ENCODE measurements at places on chromosomes 7 and 10.
A peak's percentile ranks its signal among the peaks of the same experiment; 100 is the strongest.

- DNase-seq, result peak; percentile 21
These were observed 39.1 kb downstream of the GOLGA7B start for GRCh38 chr10:97888641-97889262.

- DNase-seq, result no peak
These were observed 69.7 kb downstream of the CYP51A1 start for GRCh38 chr7:92064438-92065029.

DNA sequence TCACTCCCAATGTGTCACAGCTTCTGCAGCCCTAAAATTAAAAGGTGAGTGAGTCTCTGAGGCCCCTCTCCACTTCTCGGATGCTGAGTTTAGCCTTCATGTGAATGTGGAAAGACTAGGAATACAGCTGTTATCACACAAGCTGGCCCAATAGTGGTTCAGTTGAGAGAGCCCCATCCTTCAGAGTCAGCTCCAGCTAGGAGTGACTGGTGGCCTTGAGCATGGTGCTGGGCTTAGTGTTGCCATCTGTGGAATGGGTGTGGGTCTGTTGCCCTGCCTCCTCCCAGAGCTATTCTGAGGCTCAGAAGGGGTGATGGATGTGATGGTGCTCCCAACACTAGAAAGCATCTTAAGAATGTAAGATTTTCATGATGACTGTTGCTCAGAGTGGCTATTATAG, 55.8 kb downstream of the FIGNL1 start:
- no peak for DNase-seq

DNA sequence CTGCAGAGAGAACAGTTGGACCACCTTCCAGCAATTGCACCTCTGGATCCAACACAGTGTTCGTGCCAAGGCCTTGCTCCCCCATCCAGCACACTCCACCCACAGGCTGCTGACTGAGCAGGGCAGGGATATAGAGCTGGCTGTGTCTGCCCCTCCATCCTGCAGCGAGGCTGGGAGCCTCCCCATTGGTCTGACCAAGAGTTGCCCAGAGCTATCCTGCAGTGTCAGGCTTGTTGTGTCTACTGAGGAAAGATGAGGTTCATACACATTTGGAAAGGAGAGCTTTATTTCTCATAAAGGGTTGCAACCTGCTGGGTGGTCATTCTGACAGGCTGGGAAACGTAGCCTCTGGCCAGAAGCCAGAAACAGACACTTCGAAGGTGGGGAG, 27.1 kb downstream of the PRF1 start:
- no peak for DNase-seq

DNA sequence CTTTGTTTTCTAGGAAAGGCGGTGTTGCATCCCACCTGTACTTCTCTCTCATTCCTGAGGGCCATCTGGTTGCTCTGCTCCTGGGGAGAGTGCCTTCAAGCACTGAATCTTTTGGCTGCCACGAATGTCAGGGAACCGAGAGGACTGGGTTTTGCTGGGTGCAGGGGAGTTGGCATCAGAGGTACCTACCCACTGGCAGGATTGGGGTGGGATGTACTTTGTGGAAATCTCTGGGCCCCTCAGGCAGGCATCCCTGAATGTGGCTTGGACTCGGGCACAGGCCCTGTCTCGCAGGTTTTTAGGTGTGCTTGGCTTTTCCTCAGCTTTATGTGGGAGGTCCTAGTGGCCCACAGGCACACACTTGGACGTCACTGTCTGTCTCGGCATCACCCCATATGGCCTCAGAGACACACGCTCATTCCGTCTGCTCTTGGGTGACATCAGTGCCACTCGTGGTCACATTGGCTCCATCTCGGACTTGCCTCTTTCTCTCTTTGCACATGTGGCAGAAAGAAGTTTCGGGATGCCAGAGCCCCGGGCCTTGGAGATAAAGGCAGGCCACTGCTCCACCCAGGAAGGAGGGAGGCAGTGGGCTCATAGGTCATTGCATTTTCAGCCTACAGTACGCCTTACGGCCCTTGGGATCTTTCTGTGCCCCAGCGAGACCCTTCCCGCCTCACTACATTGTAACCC, 325.6 kb downstream of the ZNF716 start:
- DNase-seq, result no peak

GRCh38 chr10:112307358-112308124, 24.3 kb downstream of the TECTB start:
- DNase-seq, result peak; percentile 47

GRCh38 chr10:125375210-125375609, 214.8 kb upstream of the CTBP2 start:
- DNase-seq, result no peak

- DNase-seq, result peak; percentile 73
These were observed 39.3 kb downstream of the CALML3 start for GRCh38 chr10:5563991-5564536.

GRCh38 chr7:70680743-70681468, 451.0 kb upstream of the GALNT17 start:
- DNase-seq, result no peak

- no peak for DNase-seq
These were observed 146.1 kb upstream of the TCF7L2 start for GRCh38 chr10:112803961-112804401.

DNA sequence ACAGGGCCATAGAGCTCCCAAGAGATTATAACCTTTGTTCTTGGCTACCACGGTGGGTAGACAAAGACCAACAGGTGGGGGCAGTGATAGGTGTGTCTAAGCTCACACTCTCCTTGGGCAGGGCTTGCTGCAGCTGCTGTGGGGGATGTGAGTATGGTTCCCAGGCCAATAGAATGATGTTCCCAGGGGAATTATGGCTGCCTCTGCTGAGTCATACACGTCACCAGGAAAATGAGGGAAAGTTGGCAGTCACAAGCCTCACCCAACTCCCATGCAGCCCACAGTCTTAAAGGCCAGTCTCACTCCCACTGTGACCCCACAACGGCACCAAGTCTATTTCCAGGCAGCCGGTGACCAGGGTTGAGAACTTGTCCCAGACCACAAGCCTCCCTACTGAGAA, 453.4 kb upstream of the PODXL start:
- no peak for DNase-seq

- no peak for DNase-seq
These were observed 13.0 kb downstream of the TUBGCP2 start for GRCh38 chr10:133295426-133296320.

DNA sequence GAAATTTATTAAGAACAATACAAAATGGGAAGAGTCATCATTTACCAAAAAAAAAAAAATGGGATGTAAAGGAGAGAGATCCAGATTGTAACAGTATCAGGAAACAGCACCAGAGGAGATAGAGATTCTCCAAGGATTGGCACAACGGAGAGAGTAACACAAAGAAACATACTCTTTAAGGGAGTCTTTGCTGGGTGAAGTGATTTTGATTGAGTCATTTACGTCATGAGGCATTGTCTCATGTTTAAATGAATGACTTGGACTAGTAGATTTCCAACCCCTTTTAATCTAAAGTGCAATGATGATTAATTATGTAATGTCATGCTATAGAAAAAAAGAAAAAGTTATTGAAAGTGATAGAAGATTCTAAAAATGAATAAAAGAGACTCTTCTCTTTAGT, 68.8 kb downstream of the ITGB8 start:
- DNase-seq, result no peak

GRCh38 chr10:600876-601659, 88.4 kb downstream of the DIP2C start:
- no peak for DNase-seq

- DNase-seq, result no peak
These were observed 161.3 kb downstream of the KLF6 start for GRCh38 chr10:3623746-3624145.

DNA sequence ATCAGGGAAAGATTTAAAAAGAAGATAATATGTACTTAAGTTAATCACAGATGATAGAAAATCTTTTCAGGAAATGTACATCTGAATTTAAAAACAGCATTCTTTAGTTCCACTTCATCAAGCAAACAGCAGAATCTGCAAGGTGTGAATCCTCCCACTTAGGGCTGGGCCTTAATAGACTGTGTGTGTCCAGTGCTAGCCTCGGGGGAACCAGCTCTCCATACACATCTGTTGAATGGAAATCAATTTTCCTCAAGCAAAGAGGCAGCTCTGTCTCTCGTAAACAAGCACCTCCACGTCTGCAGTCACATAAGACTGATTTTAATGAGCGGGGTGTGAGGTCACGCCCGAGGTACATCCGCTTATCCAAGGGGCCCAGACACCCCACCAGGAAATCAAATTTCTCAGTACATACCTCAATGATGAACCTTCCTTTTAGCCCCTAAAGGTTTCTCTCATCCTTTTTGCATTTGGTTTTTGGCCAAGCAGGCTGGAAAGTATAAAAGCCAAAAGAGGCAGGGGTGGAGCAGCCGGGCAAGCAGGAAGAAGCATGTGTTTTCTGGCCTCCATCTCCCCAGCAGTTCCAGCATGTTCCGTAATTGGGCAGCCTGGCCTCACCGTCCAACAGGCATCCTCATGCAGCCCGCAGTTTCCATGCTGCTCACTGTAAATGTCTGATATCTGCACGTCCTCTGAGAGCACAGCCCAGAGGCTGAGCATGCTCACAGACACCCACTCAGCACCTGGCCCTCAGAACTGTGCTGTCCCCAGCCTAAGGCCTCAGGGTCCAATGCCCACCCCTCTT, 131.3 kb downstream of the GLI3 start:
- no peak for DNase-seq

DNA sequence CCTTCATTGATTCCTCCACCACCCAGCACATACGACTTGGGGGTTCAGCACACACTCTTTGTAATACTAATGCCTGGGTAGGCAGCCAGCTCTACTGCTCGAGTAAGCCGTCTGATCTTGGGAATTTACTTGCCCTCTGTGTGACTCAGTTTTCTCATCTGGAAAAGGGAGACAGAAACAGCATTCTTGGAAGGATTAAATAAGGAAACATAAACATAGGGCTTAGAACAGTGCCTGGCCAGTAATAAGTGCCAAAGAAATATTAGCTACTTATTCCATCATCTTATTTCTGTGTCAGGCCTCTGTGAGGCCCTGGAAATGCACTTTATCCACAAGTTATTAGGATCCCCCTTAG, 130.1 kb downstream of the TNS3 start:
- no peak for DNase-seq

DNA sequence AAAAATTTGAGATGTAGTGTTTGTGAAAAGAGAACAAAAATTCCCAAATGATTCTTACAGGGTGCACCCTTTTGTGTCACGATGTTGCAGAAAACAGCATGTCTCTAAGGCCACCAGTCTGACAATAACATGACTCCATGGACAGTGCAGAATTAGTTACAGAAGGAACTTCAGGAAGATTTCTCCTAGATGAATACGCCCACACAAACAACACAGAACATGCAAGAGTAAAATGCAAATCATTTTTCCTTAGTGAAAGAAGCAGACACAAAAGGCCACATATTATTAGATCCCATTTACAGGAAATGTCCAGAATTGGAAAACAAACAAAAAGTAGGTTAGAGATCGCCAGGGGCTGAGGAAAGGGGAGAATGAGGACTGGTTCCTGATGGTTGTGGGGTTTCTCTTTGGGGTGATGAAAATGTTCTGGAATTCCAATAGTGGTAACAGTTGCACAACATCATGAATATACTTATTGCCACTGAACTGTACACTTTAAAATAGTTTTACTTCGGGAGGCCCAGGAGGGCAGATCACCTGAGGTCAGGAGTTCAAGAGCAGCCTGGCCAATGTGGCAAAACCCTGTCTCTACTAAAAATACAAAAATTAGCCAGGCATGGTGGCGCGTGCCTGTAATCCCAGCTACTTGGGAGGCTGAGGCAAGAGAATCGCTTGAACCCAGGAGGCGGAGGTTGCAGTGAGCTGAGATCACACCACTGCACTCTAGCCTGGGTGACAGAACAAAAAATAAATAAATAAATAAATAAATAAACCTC, 10.2 kb downstream of the ZC3HAV1 start:
- DNase-seq, result no peak

DNA sequence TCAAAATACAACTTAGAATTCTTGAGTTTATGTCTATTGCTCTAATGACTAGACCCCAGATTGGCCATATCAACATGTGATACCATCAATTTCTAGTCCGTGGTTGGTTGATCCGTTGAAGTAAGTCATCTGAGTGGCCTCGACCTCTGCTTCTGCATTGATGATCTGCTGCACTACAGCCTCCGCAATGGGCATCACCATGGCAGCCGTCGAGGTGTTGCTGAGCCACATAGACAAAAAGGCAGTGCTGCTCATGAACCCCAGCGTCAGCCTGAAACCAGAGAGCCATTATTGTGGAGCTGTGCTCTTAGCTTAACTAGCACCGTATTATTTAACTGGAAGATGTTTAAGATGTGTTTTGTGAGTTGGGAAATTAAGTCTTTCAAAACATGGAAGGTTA, 30.7 kb downstream of the SLC13A1 start:
- DNase-seq, result no peak

DNA sequence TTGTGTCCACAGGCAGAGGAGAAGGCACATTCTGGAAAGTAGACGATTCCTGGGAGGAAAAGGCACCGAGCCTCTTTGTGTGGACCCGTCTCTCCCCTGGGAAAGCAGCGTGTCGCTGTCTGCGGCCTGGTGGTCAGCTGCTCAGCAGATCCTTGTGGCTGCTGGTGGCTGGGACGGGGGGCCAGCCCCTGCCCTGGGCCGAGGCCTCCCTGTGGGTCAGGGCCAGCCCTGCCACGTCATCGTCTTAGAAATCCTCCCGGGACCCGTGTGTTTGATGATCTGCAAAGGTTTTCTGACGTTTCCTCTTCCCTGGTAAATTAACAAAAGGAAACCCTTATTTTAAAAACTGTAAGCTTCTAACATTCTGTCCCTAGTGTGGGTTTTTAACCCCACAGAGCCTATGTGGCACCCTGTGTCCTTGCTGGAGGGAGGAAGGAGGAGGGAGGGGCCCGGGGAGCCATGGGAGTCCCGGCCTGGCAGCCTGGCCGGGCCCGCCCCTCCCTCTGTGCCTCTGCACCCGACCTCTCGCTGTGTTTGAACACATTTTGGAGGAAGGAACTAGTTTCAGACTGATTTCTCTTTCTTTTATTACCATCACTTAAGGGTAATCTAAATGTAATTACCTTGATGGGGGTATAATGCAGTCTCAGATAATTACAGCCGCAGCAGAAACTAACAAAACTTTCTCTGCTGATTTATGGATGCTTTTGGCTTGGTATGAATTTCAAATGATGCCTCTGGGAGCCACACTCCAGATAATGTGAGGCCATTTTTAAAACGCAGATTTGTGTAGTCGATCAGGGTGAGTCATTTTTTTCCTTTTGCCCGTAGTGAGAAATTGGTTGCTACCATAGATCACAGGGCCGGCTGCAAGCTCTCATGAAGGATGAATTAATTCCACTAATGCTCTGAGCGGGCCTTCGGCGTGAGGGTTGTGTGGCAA, 85.5 kb downstream of the NKX6-2 start:
- no peak for DNase-seq

DNA sequence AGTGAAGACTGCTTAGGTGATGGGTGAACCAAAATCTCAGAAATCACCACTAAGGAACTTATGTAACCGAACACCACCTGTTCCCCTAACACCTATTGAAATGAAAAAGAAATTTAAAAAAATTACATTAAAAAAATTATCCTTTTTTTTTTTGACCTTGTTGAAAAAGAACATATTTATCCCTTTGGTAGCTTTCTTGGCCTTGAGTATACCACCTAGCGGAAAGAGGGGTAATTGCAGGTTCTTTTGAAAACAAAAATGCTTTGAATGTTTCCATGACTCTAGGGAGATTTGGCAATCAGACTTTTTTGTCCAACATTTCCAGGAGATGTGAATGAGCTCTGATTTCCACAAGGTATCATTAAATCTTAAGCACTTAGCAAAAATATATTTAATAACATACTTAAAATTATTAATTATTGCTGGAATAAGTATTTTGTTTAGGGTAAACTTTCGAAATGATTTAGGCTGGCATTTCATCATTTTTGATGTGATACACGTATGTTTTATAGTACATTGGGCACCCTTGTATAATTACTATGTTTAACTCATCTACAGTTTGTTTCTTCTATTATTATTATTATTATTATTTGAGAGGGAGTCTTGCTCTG, 47.0 kb upstream of the ELMO1 start:
- DNase-seq, result no peak
